ENCODE measurements at places on chromosomes 3 and 15.

DNA sequence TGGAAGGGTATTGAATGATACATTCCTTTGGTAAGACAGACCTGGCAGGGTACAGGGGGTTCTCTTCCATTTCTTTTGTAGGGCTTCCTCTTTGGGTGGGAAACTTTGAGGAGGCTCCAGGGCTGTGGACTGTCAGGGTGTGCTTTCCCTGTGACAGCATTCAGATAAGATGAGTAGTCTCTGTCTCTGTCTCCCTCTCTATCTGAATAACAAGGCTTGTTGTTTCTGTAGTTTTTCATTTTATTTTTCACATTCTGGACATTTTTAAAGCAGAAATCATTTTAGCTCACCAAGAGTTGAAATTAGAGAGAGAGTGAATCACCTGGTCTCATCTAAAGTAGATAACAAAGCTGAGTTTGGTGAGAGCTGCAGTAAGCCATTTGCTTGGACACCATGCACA is 100.8 kb upstream of the TPM1 start:
- no peak for DNase-seq

DNA sequence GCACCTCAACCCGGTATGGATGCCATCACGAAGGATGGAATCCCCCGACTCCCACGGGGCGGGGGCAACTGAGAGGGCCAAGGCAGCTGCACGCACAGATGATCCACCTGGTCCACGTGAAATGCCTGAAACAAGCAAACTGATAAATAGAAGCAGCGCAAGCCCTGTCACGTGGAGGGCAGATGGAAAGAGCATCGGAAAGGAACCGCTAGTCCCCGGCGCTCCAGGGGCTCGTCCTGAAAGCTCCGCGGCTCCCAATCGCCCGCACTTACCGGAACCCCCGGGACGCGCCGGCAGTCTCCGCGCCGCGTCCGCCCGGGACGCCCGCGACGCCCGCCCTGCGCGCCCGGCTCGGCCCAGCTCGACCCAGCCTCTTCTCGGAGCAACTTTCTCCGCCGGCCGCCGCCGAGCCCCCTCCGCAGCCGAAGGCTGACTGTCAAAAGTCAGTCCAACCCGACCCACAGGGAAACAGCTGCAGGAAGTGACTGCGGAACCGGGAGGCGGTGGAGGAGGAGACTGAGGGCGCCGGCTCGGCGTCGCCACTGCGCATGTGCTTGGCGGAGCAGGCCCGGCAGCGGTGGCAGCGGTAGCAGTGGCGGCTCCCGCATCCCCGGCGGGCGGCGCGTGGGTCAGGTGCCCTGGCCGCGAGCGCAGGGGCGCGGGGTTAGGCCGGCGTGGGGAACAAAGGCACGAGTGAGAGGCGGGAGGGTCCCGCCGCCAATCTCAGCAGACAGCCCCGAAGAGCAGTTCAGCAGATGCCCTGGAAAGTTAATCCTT is at the start of gene ZMAT3:
Gene ZMAT3, minus strand, starts transcription at position 487 of the 777 bp plus-strand sequence. CDS start 4,057 bp downstream, outside the sequence.
- DNase-seq: peak; percentile 65

GRCh38 chr15:67836477-67836876 is 3.4 kb downstream of the RNU6-1 start:
- DNase-seq: no peak

GRCh38 chr15:25863111-25863967 is at the start of gene ATP10A:
Gene ATP10A (minus strand): TSS chr15:25863327. CDS start chr15:25863096, 231 bp downstream.
- peak; percentile 45 for DNase-seq

- DNase-seq: no peak
Measured at GRCh38 chr3:108804437-108804836, 18.1 kb upstream of the TRAT1 start.

GRCh38 chr3:26657348-26657976 is 34.9 kb downstream of the LRRC3B start:
- no peak for DNase-seq

DNA sequence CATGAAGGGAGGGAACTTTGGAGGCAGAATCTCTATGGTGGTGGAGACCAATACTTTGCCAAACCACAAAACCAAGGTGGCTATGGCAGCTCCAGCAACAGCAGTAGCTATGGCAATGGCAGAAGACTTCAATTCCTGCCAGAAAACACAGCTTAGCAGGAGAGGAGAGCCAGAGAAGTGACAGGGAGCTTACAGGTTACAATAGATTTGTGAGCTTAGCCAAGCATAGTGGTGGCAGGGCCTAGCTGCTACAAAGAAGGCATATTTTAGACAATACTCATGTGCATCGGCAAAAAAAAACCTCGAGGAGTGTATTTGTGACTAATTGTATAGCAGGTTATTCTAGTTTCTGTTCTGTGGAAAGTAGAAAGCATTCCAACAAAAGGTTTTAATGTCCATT is 6.4 kb upstream of the CSTA start:
- DNase-seq: no peak

DNA sequence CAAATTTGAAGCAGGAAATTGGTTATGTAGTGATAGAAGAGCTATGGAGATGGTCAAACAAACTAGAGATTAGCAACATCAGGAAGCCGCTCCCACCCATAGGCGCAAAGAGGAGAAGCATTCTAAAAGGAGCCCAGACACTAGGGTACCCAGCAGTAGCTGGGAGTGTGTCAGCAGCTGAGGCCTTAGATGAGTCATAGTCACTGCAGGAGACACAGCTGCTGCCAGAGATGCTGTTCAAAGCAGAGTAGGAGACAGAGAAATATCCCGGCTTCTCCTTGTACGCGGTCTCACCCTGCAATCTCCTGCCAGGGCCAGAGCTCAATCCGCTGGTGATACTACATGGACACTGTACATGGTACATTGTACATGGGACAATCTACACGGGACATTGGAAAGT is 61.9 kb downstream of the VGLL3 start:
- no peak for DNase-seq

GRCh38 chr3:133274477-133274876 is 125.4 kb upstream of the BFSP2 start:
- DNase-seq: no peak

- no peak for DNase-seq
Measured at GRCh38 chr3:171791692-171792076, 18.6 kb downstream of the PLD1 start.

- no peak for DNase-seq
Measured at GRCh38 chr3:119018690-119019463, 15.8 kb downstream of the IGSF11 start.

DNA sequence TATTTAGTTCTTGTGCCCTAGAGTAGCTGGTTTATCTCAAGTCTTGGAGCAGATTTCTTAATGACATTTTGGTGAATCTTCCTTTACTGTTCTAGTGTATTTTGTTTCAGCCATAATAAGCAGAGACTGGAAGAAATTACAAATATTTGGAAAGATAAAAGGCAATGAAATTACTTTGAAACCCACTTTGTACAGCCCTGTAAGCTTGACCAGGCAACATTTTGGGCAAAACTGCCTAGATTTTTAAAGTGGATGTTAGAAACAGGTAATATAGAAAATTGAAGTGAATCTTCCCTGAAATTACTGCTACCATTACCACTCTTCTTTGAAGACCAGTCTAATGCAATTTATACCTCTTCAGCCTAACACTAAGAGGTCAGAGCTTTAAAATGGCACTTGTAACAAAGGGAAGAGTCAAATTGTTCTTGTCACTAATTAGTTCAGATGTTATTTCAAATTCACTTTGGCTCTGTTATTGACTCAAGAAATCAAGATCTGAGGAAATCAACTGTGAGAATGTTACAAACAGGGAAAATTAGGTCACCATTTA is 589.4 kb downstream of the NLGN1 start:
- no peak for DNase-seq

DNA sequence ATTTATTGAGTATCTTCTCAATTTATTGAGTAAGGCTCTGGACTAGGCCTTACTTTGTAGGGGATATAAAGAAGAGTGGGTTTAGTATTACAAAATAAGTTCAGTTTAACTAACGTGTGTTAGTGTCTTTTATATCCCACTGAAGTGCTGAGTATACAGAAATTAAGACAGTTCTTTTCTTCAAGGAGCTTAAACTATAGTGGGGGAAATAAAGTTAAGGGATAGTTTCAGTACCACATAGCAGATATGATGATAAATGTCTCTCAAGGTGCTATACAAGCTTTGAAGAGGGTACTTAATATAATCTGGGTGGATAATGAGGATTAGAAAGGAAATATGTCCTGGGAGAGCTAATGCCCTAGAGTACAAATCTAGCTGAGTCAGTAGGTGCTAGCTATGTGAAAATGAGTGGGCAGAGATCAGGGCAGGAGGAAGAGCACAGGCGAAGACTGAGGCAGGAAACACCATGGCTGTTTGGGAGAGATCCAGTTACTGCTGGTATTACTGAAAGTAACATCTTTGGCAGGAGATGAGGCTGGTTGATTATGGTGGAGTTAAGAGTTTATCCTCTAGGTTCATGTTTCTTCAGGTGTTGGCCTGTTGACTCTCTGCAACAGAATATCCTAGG is 46.0 kb downstream of the TEX9 start:
- no peak for DNase-seq
